Kidney (tissue), 22 donors: ENCODE measurements at places on chromosomes 6 and 20.
A peak's percentile ranks its signal among the peaks of the same experiment; 100 is the strongest.

- no peak for DNase-seq
These were observed 42.9 kb downstream of the STX11 start for GRCh38 chr6:144193181-144193580.

DNA sequence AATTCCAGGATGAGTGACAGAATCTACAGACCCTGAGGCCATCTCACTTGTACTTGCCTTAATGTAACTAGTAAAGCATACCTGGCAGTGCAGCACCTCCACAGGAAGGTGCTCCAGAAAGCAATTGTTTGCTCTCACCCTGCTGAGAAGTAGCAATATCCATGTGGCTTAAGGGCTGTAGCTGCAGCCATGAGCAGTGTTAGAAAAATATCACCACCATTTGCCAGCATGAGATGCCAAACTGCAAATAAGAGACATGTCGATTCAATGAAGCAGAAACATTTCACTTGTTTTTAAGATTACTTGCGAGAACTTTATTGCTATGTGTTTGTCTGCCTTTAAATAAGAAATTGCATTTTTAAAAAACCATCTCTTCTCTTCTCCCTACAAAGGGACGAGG, 151.5 kb downstream of the PRL start:
- DNase-seq = no peak

- no peak for DNase-seq
These were observed 109.7 kb upstream of the NAA20 start for GRCh38 chr20:19907326-19908056.

DNA sequence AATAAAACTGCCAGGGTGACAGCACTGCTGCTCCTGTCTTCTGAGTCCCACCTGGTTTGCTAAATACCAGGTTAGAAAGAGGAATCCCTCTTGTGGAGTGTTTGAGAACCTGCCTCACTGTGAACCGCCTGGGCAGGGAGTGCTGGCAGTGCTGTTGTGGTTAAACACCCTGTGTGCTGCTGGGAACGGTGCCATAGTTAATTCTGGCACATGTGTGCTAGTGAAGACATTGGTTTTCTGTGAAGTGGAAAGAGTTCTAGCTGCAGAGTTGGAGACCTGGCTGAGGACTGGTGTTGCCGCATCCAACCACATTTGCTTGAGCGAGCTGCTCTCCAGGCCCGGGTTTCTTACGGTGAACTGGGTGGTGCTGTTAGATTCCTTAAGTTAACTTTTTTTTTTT, 72.7 kb downstream of the IGF2R start:
- no peak for DNase-seq

GRCh38 chr6:127022302-127022701, 96.2 kb upstream of the RSPO3 start:
- DNase-seq = peak; percentile 64

GRCh38 chr6:16132909-16133308, 4.0 kb downstream of the MYLIP start:
- DNase-seq = no peak

DNA sequence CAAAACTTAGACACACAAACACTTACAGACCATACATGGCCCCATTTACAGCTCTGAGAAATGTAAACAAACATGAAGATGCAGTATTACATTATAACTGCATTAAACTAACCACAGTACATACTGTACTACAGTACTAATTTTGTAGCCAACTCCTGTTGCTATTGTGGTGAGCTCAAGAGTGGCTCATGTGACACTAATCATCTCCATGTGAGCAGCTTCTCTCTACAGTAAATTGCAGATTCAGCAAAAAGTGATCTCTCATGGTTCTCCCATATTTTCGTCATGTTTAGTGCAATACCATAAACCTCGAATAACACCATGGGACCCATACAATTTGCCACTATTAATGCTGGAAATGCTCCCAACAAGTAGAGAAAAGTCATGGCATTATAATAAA, 860.4 kb downstream of the EPHA7 start:
- no peak for DNase-seq

- no peak for DNase-seq
These were observed 370.9 kb upstream of the MARCKS start for GRCh38 chr6:113486199-113486598.

DNA sequence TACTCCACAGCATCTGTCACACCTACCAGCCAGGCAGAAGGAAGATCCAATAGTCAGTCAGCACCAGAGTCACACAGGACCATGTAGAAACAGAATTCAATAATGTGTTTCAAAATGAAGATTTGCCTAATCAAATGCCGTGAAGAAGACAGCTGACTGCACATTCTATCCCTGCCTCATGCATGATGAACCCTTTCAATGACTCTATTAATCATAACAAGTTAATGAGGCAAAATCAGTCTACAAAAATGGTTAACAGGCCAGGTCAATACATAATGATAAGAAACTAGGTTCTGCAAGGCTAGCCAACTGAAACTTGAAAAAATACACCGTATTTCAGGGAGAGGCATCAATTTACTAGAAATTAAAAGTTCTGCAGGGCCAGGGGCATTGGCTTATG, 6.7 kb upstream of the PNRC1 start:
- no peak for DNase-seq

- DNase-seq = no peak
These were observed 52.3 kb downstream of the TSPYL4 start for GRCh38 chr6:116201538-116201937.

- no peak for DNase-seq
These were observed 4.5 kb upstream of the SERINC1 start for GRCh38 chr6:122476131-122476530.

DNA sequence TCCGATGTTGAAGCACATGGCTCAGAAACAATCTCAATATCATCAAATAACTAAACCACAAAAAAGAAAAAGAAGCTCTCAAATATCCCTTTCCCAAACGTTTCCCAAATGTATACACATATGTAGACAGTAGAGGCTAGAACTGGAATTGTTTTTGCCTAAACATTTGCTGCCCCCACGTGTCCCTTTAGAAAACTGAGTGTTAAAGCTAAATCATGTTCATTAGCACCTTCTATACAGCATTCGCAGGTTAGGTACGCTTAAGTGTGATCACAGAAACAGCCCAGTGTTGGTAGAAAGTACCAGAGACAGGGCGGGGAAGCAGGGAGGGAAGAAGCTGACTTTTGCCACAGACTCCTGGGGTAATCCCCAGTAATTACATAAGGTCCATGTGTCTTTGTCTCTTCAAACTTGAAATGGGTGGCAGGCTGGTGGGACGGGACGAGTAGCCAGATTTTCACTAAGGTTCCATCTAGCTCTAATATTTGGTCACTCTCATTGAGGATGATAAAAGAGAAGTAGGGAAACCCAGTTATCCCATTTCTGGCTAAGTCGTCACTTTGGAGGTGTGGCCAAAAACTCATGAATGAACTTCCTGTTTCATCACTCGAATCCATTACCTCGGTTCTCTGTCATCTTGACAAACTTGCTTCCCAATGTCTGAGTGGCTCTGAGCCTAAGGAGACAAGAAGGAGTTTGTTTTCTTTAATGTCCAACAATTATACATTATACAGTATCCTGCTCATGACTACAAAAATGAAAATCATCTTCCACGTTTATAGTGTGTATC, 15.0 kb upstream of the TFAP2A start:
- DNase-seq = no peak

DNA sequence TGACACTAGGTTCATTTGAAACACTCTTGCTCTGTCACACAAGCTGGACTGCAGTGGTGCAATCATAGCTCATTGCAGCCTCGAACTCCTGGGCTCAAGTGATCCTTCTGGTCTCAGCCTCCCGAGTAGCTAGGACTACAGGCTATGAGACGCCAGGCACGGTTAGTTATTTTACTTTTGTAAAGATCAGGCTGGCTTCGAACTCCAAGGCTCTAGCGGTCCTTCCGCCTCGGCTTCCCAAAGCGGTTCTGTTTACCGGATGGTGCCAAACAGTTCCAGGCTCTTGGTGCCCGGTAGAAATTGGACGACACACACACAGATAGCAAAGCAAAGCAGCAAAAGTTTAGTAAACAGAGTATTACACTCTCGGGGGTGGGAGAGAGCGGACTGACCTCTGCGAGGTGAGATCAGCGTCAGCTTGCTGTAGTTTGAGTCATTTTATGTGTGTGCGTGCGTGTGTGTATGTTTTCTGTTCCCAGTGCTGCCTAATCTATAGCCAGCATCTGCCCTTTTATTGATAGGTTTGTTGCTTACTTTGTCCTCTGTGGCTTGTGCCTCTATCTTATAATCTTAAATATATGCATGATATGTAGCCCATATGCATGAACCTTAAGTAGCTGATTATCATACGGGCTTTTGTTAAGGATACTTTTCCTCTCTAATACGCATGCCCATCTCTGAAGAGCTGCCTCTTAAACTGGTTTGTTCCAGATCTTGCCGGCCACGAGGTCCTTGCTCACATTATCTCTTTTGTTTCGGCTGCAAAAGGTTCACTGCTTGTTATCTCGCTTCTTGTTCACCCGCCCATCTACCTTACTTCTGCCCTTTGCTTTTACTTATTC, 75.2 kb downstream of the OR2B2 start:
- no peak for DNase-seq
